ENCODE measurements at places on chromosomes 3 and 15.

DNA sequence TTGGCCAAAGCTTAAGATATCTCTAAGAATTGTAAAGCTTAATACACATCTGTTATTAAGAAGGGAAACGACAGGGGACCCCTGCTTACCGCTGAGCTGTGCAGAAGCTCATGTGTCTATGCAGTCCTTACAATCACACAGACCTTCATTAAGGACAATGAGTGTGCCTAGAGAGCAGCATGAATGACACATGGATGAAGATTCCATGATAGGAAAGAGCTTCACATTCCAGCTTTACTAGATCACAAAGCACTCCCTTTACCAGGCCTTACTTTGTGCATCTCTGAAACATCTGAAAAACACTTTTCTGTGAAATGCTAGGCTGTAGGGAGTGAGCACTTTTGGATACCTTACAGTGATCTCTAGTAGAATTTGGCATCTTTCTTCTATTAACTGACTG, 32.0 kb downstream of the RNF168 start:
- peak; percentile 57 for DNase-seq

DNA sequence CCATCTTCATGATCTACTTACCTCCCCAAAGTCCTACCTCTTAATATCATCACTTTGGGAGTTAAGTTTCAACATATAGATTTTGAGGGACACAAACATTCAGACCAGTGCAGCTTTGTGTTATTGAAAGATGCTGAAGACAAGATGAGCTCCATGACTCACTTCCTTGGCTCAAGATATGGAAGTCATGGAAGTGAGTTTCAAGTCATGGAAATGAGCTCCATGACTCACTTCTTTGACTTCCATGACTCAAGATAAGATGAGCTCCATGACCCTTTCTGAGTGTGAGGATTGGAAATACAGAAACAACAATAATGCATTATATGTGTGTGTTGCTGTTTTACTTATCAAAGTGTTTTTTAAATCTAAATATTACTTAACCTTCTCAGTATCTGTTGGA, 170.2 kb upstream of the TPRG1 start:
- DNase-seq = peak; percentile 95

DNA sequence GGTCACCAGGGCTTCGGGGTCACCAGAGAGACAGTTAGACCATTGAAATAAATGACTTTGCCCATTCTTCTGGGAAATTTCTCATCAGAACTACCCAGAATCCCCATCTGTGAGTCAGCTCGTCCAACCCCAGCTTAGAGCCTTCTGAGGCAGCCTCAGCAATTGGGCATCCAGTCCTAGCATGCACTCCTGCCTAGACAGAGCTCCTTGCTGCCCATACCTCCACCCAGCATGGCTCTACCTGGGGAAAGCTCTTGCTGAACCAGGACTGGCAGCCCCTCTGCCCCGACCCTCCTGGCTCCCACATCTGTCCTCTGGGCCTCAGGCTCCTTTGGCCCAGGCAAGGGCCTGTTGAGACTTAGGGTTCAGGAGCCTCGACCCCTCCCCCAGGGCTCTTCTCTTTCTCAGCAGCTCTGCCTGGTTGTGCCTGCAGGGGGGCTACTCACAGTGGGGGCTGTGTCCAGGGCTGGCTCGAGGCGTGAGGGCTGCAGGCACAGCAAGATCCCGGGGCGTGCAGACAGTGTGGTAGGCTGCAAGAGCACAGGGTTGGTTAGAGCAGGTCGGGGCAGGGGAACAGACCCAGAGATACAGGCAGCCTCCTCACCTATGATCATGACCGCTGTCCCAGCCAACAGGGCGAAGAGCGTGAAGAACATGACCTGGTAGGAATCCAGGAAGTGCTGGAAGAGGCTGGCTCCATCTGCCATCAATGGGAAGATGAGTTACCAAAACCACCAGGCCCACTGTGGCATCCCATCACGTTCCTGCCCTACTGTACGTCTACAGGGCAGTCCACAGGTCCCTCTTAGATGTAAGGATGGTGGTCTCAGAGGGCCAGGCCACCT, 101.3 kb downstream of the NUP210 start:
- no peak for DNase-seq

GRCh38 chr3:41026394-41027177, 172.7 kb upstream of the CTNNB1 start:
- peak; percentile 60 for DNase-seq

GRCh38 chr3:35969406-35969805, 330.1 kb downstream of the ARPP21 start:
- DNase-seq = peak; percentile 6

GRCh38 chr15:66278056-66278455, 15.3 kb upstream of the DIS3L start:
- no peak for DNase-seq

DNA sequence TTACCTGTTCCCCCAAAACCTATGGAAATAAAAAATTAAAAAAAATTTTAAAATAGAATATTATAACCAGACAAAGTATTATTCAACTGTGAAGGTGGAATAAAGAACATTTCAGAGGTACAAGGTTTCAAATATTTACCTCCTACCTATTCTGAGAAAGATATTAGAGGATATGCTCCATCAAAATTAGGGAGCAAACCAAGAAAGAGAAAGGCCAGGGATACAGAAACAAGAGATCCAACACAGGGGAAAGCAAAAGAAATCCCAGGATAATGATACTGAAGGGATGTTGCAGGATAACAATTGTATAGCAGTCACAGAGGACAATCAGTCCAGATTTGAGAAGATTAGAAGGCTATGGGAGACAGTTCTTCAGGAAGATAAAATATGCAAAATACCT, 22.4 kb downstream of the BCL2L10 start:
- DNase-seq = no peak

DNA sequence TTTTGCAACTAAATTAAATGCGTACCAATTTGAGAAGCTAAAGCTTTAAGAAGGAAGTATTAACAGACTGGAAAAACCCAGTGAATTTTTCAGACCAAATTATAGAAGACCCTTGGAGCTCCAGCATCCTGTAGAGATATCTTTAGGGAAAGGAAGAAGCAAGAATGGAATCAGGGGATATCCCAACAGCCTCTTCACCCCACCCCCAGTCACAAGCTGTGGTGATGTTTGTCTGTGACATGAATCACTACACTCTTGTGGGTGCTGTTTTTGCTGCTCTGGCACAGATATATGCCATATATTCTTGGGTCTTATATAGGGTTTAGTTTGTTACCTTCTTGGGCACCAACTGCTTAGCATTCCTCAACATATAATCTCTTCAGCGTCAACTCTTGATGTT, 78.5 kb upstream of the BCL6 start:
- DNase-seq = no peak

- no peak for DNase-seq
These were observed 59.6 kb downstream of the COL6A6 start for GRCh38 chr3:130576375-130577266.

- peak; percentile 18 for DNase-seq
These were observed 603 bp upstream of the SELENOK start for GRCh38 chr3:53892286-53892637.

DNA sequence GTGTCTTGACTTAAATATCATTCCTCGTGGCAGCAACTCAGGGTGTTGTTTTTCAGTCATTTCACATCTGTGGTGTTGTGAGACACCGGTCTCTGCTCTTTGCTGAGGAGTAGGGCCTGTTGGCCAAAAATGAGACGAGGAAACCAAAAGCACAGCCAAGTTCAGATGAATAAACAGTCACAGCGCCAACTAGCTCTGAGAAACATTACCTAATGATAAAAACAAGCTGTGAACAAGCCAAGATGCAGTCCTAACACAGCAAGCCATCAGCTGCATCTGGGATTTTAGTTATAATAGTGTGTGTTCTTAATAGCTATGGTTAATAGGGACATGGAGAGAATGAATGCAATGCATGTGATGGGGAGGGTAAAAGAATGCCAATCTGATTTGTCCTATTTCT, 843.4 kb upstream of the DPPA4 start:
- peak; percentile 5 for DNase-seq

- DNase-seq = no peak
These were observed 92.0 kb downstream of the RAD18 start for GRCh38 chr3:8871306-8871705.

DNA sequence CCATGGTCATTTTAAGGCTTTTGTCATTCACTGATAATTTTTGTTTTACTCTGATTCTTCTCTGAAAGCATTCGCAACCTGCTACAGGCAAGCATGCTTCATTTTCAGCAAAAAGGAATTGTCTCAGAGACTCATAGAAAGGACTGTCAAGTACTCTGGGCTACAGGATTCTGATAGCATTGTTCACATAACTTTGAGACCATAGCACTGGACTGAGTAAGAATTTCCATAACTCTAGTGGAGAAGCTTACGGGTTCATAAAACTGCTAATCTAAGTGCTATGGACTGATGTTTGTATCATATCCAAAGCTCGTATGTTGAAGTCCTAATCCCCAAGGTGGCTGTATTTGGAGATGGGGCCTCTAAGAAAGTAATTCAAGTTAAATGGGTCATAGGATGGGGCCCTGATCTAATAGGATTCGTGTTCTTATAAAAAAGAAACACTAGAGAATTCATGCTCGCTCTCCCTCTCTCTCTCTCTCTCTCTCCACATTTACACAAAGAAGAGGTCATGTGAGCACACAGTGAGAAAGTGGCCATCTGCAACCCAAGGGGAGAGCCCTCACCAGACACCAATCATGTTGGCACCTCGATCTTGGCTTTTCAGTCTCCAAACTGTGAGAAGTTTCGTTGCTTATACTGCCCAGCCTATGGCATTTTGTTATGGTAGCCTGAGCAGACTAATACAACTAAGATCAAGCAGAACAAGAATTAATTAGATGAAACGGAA, 60.4 kb downstream of the CRYGS start:
- DNase-seq = no peak

- DNase-seq = no peak
These were observed 62.6 kb upstream of the ETV5 start for GRCh38 chr3:186171521-186171920.

DNA sequence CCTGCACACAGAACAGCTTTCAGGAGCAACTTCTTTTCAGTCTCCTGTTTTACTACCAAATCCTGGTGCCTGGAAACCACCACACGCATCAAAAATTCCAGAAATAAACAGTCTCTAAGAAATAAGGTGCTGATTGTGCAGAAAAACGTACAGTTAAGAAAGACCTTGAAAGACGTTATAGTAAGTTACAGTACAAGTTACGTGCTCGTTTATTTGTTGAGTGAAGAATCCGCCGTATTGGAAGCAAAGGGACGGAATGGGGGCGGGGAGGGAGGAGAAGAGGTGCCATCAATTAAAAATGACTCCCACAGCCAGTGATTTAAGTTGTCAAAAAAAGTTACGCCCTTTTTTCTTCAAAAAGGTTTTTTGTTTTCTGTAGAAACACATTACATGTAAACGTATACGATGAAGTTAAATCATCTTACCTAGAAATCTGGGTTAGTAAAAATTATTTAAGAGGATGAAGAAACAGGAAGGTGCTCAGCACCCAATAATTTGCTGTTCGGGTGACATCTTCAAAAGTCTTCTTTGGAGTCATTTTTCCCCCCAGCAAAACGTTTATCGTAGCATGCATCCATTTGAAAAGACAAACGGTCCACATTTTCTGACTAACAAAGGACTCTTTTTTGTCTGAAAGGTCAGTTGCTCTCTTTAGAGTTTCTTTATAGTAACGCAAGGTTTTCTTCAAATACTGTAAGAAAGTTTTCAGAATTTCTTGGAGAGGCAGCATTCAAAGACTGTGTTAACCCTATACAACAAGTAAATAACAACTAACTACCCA, 782 bp upstream of the UACA start:
- no peak for DNase-seq

DNA sequence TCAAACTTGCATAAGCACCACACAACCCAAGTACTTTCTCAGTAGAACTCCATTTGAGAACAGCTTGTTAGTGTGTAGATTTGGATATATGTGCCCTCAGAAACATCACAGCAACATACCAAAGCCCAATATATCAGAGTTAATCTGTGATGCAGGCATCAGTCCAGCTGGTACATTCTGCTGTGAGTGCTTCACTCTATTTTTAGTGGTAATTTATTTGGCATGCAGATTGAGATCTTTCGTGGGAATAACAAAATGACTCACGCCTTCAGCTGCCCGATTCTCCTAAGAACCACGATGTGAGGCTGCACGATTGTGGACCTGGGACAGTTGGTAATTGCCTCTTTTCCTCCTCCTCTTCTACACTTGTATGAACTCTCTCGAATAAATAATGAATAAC, 730.7 kb downstream of the SQOR start:
- DNase-seq = no peak

DNA sequence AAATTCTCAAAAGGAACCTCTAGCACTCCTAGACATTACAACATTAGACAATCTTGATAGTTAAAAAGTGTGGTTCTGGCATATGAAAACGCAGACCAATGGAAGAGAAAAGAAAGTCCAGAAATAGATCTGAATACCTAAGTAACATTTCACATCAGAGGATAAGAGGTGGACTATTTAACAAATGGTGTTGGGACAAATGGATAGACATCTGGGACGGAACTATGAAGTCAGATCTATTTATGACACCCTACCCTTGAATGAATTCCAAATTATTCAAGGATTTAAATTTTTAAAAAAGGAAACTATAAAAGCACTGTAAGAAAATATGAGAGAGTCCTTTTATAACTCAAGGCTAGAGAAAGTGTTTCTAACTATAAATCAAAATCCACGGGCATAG, 111.3 kb downstream of the SCN11A start:
- no peak for DNase-seq

- peak; percentile 45 for DNase-seq
These were observed 34.9 kb downstream of the PPCDC start for GRCh38 chr15:75058127-75058905.

DNA sequence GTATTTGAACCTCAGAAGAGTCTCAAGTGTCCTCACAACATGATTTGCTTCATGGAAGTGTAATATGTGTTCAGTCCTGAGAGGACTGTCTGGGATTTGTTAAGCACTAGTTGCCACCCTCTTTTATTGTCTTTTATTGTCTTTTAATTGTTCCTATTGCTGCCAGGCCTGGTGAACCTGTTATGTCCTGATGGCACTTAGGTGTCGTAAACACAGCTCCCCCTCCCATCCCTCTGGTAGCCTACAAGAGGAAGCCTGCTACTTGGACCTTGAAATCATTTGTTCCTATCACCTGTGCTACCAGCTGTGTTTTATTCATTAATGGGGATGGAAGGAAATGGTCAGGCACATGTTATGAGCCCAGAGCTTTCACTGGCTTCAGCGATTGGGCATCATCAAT, 19.3 kb downstream of the CCNB2 start:
- DNase-seq = no peak

All from ELR (cell line).